NCI-H2107 (cell line): ENCODE measurements at places on chromosomes 2 and 18.

DNA sequence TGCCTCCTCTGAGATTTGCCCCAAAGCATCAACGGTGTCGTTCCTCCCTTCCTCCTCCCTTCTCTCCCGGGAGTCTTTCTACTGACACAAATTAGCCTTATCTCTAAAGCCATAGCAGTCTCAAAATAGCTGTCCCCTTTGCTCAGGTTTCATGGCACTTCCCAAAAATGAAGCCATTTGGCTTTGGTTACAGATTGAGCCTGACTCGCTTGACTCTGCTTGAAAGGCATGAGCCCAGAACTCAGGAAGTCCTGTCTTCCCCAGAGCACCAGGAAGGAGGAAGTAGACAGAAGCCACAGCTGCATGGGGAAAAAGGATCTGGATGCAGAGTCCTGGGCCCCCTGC lies 234.4 kb upstream of the RGPD4 start:
- DNase-seq: no peak

DNA sequence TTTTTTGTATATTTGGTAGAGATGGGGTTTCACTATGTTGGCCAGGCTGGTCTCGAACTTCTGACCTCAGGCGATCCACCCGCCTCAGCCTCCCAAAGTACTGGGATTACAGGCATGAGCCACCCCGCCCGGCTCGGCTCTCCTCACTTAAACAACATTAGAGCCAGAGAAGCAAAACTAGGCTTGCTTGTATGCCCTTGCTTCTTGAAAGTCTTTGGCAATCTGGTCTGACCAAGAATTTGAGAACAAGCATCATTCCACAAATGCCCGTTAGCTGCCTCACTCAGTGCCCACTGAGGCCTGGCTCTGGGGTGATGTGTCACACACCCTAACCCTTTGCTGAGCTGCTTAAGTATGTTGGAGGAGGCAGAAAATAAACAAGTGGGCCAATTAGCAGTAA lies 33.5 kb downstream of the SOWAHC start:
- no peak for DNase-seq

- no peak for DNase-seq
These were observed 109.8 kb upstream of the ALPP start for GRCh38 chr2:232268636-232269165.

DNA sequence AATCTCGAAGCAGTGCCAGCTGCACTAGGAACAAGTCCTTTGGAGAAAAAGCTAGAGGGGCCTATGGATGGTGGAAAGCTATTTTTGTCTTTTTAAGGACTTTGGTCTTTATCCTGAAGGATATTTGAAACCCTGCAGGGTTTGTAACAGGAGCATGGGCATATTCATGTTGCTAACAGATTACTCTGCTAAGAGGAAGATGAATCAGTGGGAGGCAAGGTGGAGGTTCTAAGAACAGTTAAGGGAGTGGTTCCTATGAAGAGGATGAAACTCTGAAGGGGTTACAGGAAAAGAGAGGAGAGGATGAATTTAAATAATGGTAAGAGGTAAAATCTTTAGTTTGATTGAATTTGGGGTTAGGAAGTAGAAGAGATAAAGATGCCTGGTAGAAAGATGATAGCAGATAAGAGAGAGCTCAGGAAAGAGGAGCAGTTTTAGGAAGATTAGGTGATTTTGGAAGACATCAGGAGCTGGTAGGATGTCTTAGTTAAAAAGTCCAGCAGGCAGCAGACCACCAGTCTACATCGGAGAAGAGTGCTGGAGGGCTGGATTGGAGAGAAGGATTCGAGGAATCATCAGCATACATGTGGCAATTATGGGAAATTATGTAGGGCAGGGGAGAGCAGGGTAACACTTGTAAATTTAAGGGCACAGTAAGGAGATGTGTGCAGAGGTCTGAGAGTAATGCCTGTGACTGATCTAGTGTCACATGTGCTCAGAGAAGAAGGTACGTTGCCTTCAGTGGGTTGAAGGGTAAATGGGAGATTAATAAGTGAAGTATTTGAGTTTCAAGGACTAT lies 39.3 kb upstream of the C1GALT1C1L start:
- DNase-seq: no peak

- no peak for DNase-seq
These were observed 121.5 kb upstream of the LTBP1 start for GRCh38 chr2:32825291-32825712.

DNA sequence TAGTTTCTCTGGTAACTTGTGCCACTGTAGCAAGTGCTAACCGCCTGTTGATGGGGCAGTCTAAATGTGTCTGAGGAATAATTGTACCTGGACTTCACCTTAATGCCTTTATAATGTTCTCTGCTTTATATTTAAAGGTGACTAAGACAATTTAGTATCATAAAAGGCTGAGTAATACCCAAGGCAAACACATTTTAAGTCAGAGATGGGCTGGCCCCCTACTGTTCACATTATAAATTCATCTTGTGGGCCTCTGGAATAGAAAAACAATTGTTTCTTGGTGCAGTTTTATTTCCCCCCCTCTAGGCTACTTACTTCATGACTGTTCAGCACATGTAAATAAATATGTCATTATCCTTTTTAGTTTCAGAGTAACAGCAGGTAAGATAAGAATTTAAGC lies 559.3 kb upstream of the PIK3C3 start:
- no peak for DNase-seq

GRCh38 chr2:152657043-152657442 lies 60.2 kb downstream of the PRPF40A start:
- no peak for DNase-seq

DNA sequence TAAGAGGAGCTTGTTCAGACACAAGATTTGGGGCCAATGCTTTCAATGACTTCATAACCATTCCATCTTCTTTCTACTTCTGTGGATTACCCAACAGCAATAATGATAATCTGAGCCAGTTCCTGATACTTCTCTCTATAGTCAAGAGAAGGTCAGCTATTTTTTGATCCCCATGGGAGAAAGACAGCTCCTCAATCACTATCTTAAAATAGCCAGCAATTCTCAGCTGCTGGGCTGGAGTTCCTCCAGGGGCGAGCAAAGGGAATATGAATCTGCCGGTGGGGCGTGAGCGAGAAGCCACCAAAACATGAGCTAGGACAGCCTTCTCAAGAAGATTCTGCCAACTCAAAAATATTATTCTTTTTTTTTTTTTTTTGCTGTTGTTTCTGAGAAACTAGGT lies at the start of gene TMEM182:
Gene TMEM182, plus strand, starts transcription at position 269 of the 400 bp plus-strand sequence. CDS start 187 bp downstream, outside the sequence.
- DNase-seq: no peak

DNA sequence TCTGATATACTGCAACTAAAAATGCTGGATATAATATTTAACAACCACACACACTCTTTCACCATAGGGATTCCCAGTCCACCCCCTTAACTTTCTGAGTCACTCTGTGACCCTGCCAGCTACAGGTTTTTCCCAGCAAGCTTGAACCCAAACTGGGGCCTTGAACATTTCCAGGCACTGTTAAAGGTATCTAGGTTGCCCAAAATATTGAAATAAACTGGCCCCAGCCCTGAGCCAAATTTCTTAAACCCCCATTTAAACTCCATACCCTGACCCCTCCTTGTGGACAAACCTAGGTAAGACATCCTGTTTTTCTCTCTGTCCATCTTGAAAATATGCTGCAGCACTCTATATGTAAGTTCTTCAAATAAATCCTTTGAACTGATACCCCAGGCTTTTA lies 19.7 kb upstream of the DCTN1 start:
- DNase-seq: no peak

DNA sequence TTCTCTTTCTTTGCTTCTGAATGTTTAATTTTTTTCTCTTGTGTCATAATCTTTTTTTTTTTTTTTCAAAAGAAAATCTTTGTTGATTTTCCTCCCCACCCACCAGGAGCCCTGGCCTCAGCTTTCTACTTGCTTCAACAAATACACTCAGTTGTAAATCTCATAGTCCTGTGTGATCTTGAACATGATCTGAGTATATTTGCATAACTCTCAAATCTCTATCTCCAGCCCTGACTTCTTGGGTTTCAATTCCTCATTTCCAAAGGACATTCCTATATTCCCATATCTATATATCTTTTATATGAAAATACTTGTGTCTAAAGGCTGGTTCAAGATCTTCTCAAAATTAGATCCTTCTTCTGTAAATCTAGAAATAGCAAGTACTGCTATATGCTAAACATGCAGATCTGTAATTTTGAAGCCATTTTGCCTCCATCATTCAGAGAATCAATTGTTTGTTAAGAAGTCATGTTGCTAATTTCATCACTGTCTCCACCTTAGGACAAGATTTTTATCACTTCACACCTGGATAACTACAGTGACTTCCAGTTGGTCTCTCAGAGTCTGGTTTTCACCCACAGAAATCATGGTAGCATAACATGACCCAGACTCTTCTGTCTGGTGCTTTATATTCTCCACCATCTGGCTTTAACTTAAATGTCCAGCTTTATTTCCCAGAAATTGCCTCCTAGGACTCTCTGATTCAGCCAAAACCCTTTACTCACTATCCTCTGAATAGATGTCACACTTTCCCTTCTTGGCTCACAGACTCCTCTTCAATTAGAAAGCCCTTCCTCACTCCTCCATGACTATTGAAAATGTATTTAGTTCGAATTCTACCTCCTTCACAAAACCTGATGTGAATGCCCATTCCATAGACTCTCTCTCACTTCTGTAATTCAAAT lies 98.1 kb downstream of the ZEB2 start:
- DNase-seq: no peak

- DNase-seq: no peak
These were observed 433.3 kb downstream of the NBAS start for GRCh38 chr2:15127876-15128275.

GRCh38 chr2:133841900-133842299 lies 273.6 kb upstream of the NCKAP5 start:
- no peak for DNase-seq

GRCh38 chr2:187532333-187533120 lies 21.7 kb downstream of the TFPI start:
- DNase-seq: no peak

DNA sequence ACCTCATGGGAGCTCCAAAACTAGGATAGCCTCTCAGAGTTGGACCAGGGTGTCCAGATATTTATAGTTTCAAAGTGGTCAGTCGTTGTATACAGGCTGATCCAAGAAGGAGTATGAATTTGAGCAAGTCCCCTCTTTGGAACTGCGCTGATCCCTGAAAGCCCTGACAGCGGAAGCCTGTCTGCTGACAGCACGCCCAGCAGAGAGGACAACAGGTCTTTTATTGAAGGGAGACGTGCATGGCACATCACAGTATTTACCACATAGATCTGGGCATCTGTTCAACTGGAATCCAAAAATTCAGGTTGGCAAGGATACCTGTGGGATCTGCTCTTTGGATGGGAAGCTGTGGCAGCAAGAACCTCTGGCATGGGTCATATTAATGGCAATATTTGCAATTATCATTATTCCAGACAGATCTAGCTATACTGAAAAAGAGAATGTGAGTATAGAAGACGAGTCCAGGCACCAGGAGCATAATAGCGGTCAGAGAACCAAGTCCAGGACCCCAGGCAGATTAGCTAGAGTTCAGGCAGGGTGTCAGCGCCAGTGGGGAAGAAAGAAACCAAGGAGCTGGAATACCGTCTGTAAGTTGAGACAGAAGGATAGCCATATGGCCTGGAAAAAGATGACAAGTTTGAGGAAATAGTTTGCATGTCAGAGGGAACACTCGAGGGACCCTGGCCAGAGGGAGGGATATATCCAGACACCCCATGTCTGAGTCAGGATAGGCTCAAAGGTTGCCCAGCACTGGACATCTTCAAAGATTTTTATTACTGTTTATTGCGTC lies 260.4 kb upstream of the FANCL start:
- no peak for DNase-seq
